Fibroblast of mammary gland (primary cell): ENCODE measurements at places on chromosomes 2 and 18.

DNA sequence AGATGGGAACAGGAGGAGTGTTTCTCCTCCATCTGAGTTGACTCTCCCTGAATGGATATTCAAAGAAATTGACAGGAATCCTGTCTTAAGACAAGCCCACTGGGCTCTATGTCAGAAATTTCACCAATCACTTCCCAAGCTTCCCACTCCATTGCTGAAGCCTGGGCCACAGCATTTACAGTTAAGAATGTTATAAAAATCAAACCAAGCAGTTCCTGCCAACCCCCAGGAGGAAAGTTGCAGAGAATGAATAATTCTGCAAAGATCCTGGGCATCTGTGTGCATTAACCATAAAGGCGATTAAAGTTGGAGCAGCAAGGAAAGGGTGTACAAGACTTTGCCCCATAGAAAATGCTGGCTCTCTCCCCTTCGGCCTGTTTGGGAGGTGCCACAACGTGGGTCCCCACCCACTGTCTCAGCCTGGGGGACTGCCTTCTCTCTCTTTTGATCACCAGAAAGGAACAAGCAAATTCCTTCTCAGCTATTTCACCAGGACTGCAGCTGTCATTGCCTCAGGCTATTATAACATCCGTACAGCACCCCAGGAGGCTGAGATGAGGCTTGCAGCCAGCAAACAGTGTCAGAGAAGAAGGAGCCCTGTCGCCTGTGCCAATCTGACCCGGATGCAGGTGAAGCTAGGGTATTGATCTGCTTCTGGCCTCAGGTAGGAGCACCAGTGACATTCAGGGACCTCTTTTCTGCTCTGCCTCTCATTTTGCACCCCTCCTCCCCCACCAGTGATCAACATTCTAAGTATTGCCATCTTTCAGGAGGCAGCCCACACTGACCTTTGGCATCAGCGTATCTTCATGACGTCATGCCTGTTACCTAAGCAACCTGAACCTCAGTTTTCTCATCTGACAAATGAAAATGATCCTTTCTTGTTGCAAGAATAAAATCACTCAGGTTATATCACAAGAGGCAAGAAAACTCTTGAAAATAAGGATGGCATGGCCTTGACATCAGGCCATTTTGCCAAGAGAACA is 219.0 kb downstream of the SH3BP4 start:
- DNase-seq = peak; percentile 79

- DNase-seq = no peak
Observed at GRCh38 chr2:57848723-57849122, 197.9 kb upstream of the VRK2 start.

DNA sequence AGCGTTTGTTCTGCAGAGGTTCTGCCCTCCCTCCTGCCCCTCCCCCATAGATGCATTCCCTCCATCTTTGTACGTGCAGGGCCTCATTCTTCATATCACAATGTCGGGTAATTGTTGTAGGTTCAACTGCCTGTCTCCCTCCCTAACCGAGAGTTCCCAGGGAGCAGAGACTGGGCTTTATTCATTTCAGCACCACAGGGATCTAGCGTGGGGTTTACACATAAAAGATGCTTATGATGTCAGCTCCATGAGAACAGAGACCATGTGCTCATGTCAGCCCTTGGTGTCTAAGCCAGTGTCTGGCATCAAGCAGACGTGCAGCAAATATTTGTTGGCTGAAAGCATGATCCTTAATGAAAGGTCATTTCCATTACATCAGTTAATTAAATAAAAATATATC is 298.9 kb upstream of the TRIB2 start:
- DNase-seq = peak; percentile 26

DNA sequence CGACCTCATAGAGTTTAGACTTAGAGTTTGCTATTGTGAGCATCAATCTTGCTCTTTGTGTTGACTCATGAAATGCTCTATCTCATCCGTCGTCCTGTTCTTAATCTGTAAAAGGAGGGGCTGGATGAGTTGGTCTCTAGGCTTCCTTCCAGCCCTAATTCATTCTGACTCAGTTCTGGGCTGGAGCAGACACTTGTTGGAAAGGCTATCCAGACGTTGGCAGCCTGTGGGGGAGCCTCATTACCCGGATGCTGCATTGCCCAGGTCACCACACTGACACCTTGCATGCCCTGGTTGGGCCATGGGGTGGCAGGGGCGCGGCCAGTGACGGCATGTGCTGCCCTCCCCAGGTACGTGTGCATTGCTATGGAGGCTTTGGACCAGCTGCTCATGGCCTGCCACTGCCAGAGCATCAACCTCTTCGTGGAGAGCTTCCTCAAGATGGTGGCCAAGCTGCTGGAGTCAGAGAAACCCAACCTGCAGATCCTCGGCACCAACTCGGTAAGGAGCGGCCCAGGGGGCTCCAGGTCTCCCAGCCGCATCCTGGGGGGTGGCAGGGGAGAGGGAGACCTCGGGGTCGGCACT is 61.5 kb downstream of the EFR3B start:
- DNase-seq = peak; percentile 95

DNA sequence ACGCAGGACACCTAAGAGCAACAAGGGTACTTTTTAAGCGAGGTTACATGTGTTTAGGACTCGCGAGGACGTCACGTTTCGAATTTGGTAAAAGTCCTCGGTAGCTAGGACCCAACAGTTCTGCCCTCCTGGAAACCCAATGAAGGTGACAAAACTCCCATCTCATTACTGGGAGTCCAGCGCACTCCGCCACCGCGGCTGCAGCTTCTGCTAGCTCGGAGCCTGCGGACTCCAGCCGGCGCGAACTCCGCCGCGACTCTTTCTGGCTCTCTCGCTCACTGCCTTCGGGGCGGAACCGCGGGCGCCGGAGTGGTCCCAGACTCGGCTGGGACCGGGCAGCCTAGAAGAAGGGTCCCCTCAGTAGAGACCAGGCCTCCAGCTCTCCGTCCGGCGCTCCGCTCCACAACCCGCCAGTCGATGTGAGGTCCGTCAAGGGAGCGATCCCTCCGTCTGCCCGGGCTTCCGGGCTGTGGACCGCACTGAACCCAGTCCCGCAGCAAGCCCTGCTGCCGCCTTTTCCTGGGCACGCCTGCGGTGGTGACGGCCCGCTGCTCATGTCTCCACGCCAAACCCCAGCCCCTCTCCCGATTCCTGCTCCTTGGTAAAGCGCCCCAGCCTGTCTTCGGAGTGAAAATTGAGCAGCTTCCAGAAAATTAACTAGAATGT is 3.0 kb upstream of the OSR1 start:
- no peak for DNase-seq

- no peak for DNase-seq
Observed at GRCh38 chr2:118049816-118050140, 35.9 kb upstream of the CCDC93 start.

DNA sequence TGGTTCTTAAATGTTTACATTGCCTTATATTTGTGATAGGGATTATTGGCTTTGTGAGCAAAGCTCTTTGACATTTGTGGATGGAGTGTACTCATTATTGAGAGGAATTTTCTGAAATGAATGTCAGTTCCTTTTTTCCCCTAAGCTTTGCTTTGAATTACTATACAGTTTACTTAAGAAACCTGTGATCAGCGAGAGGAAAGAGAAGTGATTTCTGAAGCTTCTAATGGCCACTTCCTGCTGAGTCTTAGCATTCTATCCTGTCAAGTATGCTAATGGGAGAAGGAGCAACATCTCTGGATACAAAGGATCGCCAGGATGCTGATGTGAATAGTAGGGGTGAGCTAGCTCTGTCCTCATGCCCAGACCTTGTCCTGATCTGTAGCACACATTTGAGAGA is 47.8 kb upstream of the MGAT5 start:
- DNase-seq = no peak

DNA sequence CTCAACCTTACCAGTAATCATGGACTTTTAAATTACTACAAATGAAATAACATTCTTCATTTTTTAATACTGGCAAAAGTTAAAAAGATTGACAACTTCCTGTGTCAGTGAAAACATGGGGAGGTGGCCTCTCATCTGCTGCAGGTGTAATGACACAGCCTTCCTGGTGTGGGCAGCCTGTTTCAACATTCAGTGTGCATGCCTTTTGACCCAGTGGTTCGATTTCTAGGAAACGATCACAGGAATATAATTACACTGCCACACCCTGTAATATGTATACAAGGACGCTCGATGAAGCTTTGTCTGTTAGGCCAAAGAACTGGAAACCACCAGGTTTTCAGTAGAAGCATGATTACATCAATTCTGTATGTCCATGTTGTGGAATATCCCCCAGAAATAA is 68.7 kb downstream of the MTHFD2 start:
- no peak for DNase-seq

- no peak for DNase-seq
Observed at GRCh38 chr2:205276116-205276777, 406.1 kb upstream of the NRP2 start.

- DNase-seq = peak; percentile 47
Observed at GRCh38 chr2:234494361-234495250, 2.3 kb downstream of the ARL4C start.

- DNase-seq = no peak
Observed at GRCh38 chr2:140491876-140492275, 1638.9 kb downstream of the LRP1B start.

- DNase-seq = peak; percentile 78
Observed at GRCh38 chr2:105977212-105977611, 216.9 kb downstream of the UXS1 start.

GRCh38 chr2:217638031-217638430 is 364.8 kb downstream of the TNS1 start:
- no peak for DNase-seq

GRCh38 chr18:57803103-57803969 is at the start of gene ATP8B1:
ATP8B1 (minus strand) TSS chr18:57803315; CDS start chr18:57731807, 71,508 bp downstream.
- peak; percentile 61 for DNase-seq

GRCh38 chr2:223053484-223054192 is 1.6 kb downstream of the KCNE4 start:
- DNase-seq = no peak

- peak; percentile 35 for DNase-seq
Observed at GRCh38 chr2:208013285-208014178, 11.8 kb downstream of the PLEKHM3 start.

GRCh38 chr18:13570856-13571495 is 155.4 kb downstream of the FAM210A start:
- DNase-seq = peak; percentile 17

DNA sequence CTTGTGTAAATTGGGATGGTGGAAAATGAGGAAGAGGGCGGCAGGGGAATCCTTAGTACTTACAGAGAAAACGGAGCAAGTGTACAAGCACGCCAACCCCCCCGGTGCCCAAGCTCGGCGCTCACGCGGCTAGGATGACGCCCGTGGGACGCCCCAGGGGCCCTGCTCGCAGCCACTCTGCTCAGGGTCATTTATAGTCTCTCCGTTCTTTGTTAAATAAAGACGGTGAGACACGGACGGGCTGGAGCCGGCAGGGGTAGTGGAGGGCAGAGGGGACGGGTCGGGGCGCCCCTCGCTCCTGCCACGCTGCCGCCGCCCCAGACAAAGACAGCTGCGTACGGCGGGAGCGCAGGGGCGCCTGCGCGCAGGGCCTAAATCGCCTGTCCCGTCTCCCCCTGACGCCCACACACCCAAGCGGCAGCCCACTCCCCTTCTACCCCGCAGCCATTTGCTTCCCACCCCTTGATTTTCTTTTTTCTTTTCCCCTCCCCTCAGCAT is 37.8 kb downstream of the PCBP1 start:
- DNase-seq = peak; percentile 46

DNA sequence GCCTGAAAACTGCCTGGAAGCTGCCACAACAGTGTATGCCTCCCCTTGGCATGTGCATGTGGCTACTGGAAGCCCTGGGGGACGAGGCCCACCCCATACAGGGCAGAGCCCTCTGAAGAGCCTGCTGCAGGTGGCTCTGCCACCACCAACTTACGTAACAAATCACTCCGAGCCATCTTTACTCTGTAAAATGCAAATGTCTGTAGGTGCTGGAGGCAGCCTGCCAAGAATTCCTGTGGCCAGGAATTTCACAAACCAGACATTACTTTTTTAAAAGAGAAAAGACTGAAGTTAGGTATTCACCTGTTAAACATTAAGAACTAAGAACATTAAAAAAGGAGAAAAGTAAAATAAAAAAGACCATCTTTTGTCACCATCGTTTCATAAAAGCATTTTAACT is 106.3 kb downstream of the GPR39 start:
- DNase-seq = no peak

DNA sequence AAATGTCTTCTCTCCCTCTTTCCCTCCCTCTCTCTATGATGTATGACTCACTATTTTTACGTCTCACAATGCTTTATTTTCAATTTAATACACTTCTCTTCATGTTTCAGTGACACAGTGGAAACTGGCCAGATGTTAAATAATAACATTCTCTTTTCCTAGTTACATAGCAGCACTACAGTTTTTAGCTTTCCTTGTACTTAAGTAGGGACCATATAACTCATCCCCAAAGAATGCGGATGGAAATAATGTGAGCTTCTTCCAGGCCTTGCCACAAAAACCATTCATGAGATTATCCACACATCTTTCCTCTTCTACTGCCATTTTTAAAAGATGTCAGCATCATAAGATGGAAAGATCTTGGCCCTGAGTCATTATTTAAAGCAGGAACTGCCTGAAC is 789.4 kb downstream of the LRP1B start:
- DNase-seq = peak; percentile 82

DNA sequence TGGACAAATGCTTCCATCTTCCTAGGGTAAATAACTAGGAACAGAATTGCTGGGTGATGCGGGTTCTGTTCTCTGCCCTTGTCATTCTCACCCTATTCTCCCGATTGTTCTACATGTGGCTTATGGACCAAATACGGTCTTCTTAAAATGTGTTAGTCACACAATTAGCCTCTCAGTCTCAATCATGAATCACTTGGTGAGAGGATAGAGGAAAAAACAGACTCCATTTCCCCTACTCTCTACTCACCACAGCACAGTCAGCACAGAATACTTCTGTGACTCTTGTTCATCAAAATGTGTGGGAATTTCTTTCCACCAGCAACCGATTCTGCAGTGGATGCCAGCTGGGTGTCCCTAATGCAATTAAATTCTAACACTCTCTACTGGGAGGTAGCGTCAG is 125.2 kb downstream of the SH3BP4 start:
- DNase-seq = no peak

- DNase-seq = no peak
Observed at GRCh38 chr2:11060376-11061169, 94.7 kb upstream of the SLC66A3 start.

- no peak for DNase-seq
Observed at GRCh38 chr2:34093790-34094189, 494.7 kb upstream of the FAM98A start.

- DNase-seq = no peak
Observed at GRCh38 chr2:111100087-111100764, 20.5 kb upstream of the BCL2L11 start.

DNA sequence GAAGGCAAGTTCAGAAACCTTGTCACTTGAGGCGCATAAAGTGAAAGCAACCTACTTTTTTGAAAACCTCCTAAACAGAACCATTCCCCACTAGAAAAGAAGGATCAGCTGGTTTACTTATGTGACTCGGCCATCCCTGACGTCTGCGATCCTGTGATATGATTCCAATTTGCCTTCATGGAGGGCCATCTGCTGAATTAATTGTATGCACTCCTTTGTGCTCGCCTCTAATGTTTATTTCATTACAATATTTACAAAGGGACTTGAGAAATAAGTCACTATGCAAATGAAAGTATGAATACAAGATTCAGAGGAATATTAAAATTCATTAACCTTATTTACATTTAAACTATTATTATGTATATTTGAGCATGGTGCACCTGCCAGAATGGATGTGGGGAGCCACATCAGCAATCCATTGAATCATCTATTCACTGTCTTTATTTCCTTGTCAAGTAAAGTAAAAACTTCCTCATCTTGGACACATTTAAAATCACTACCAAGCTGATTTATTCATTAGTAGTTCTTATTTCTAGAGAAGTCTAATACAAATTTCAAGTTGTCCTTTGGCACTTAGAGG is 96.5 kb downstream of the RBM43 start:
- no peak for DNase-seq
